ENCODE measurements at places on chromosomes 1 and 21.

- no peak for DNase-seq
These were observed 107.0 kb downstream of the ZC3H11B start for GRCh38 chr1:219505886-219506285.

- DNase-seq: no peak
These were observed 85.2 kb downstream of the ARHGEF10L start for GRCh38 chr1:17624611-17625233.

- no peak for DNase-seq
These were observed 217.7 kb upstream of the IRF2BP2 start for GRCh38 chr1:234827656-234828055.

GRCh38 chr1:42136466-42136865, 16.7 kb upstream of the GUCA2B start:
- DNase-seq: no peak

- DNase-seq: no peak
These were observed 1199.5 kb upstream of the TMPRSS15 start for GRCh38 chr21:19603011-19603593.

- DNase-seq: no peak
These were observed 97.9 kb downstream of the USH2A start for GRCh38 chr1:216325336-216325735.

DNA sequence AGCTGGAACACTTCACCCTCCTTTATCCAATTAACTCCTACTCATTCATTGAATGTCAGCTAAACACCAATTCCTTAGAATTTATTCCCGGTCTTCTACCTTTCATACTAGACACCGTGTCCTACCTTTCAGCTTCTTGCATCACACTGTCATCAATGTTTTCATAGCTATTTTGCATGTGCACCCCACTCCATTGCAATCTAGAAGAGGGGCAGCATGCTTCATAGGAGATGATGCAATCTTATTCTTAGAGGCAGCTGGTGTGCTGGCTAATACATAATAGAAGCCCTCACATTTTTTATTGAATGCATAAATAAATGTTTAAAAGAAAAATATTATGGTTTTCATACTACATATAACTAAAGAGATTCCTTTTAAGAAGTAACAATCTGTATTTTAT, 123.6 kb downstream of the DSCAM start:
- no peak for DNase-seq

GRCh38 chr1:155537193-155537592, 25.4 kb downstream of the ASH1L start:
- DNase-seq: no peak

DNA sequence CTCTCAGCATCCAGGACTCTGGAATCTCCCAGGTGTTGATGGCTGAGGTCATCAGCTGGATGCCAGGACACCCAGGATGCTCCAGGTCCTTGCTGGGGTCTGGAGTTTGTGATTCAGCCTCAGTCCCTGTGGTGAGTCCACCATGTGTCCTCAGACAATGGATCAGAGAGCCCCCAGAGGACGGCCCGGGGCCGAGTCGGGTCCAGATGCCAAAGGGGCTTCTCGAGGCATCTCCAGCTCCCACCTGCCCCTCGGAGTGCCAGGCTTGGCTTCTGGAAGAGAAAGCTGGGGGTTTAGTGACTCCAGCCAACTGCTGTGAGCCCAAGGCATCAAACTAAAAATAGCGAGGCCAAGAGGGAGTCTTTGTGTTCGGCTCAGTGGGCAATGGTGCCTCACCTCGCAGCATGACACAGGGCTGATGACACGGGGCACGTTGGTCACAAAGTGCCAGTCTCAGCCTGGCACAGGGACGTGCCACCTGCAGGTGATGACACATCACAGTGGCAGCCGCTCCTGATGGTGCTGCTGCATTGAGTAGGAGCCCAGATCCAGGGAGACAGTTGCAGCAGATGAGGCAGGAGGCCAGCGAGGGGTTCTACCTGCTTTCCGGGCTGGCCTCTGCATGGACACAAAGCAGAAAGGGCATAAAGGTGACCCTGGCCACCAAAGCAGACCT, 10.6 kb downstream of the PDE9A start:
- DNase-seq: no peak

- no peak for DNase-seq
These were observed 96.5 kb downstream of the NME7 start for GRCh38 chr1:169271098-169271497.

DNA sequence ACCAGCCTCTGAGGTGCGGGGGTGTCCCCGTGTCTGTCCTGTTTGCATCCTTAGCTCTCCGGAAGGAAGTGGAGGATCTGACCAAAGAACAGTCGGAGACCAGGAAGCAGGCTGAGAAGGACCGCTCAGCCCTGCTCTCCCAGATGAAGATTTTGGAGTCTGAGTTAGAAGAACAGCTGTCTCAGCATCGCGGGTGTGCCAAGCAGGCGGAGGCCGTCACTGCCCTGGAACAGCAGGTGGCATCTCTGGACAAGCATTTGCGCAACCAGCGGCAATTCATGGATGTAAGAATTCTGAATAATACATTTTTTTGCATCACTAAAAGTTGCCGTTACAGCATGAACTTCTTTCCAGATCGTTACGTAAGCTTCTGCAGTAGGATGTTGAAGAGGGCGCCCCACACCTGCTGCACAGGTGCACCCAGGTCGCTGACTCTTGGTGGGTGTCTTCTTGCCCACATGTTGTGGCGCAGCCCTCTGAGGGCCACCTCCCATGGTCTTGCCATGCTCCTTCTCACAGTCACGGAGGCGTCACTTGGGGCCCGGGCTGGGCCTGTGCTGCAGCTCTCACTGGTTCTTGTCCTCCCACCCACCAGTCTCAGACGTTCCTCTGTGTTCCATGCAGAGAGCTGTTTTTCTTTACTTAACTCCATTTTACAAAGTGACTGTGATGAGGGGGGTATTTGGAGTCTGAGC, 61.3 kb upstream of the DIP2A start:
- no peak for DNase-seq
